ENCODE measurements at places on chromosomes 1 and 21. TPM values are rescaled to one million over a fixed set of nuclear protein-coding genes. Genes with fewer than 3 reads are reported as not detected.

The KPRP gene
- not detected for total RNA-seq

The OR2T11 gene
- not detected for total RNA-seq

DNA sequence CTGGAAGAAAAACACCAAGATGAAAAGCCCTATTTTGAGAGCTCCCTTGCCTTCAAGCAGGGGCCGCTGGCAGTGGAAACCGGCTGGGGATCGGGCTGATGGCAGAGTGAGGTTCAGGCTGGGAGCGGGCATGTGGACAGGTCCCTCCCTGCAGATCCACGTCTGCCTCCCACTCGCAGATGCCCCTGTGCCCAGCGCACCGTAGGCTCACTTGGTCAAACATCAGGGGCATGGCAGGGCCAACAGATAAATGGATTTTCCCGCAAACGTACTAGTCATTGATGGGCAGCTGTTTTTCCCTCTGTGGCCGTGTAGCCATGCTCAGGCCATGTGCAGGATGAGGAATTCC, 6.6 kb upstream of the C1orf174 start:
- H3K36me3 ChIP-seq = no peaks in the 10 kb centered on the region
- no peaks in the 10 kb centered on the region for H3K27me3 ChIP-seq
- no peak for DNase-seq
- H3K27ac ChIP-seq = no peak overlapping the region
- no peak overlapping the region for H3K4me3 ChIP-seq
- H3K4me1 ChIP-seq = peaks cover 6% of the 10 kb centered on the region

DNA sequence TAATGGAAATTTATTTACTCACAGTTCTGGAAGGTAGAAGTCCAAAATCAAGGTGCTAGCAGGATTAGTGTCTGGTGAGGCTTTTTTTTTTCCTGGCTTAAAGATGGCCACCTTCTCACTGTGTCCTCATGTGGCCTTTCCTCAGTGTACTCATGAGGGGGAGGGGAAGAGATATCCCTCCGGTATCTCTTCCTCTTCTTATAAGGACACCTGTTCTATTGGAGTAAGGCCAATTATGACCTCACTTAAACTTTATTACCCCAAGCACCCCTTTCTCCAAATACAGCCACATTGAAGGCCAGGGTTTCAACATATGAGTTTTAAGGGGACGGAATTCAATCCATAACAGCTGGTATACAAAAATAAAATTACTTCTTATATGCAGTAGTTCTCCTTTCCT, 203.7 kb upstream of the C1orf87 start:
- no peaks in the 10 kb centered on the region for H3K36me3 ChIP-seq
- H3K27ac ChIP-seq = no peak overlapping the region
- no peaks in the 10 kb centered on the region for H3K27me3 ChIP-seq

- no peaks in the 10 kb centered on the region for H3K36me3 ChIP-seq
- H3K27ac ChIP-seq = no peak overlapping the region
- H3K27me3 ChIP-seq = no peaks in the 10 kb centered on the region
- H3K4me3 ChIP-seq = no peak overlapping the region
Measured at GRCh38 chr1:62260688-62261087, 58.5 kb downstream of the KANK4 start.

GRCh38 chr1:174744886-174745285, 254.9 kb upstream of the CACYBP start:
- H3K4me1 ChIP-seq = no peaks in the 10 kb centered on the region
- H3K36me3 ChIP-seq = no peaks in the 10 kb centered on the region
- DNase-seq = no peak

DNA sequence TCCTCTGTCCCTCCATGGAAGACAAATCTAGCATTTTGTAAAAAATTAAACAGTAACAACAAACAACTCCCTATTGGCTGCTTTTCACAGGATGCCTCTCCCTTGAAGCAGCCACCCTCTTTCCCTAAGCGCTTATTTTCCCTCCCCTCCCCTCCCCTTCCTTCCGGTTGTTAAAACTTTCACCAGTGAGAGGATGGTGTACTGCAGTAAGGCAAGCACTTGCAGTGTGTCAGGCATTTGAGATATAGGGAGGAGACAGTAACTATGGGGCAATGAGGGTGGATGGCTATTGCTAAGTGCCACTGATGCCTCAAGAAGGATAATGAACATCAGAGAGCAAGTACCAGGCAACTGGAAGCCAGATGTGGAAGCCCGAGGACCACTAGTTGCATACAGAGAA, 19.1 kb upstream of the KIAA1614 start:
- H3K27ac ChIP-seq = no peak overlapping the region
- no peaks in the 10 kb centered on the region for H3K36me3 ChIP-seq
- H3K4me1 ChIP-seq = no peaks in the 10 kb centered on the region
- DNase-seq = no peak
- H3K27me3 ChIP-seq = no peaks in the 10 kb centered on the region

GRCh38 chr1:218494449-218494852, 149.3 kb downstream of the TGFB2 start:
- DNase-seq = no peak
- H3K4me1 ChIP-seq = no peaks in the 10 kb centered on the region
- H3K36me3 ChIP-seq = no peaks in the 10 kb centered on the region
- no peaks in the 10 kb centered on the region for H3K27me3 ChIP-seq
